CD8-positive, alpha-beta memory T cell (primary cell): ENCODE measurements at places on chromosomes 5 and 9.

GRCh38 chr5:135320718-135321484, 78.1 kb downstream of the MACROH2A1 start:
- DNase-seq = no peak

GRCh38 chr5:96566833-96567587, 95.2 kb upstream of the CAST start:
- DNase-seq = no peak

GRCh38 chr5:134091626-134092121, 22.8 kb upstream of the TCF7 start:
- no peak for DNase-seq

- no peak for DNase-seq
Measured at GRCh38 chr5:14342306-14342705, 199.2 kb downstream of the TRIO start.

DNA sequence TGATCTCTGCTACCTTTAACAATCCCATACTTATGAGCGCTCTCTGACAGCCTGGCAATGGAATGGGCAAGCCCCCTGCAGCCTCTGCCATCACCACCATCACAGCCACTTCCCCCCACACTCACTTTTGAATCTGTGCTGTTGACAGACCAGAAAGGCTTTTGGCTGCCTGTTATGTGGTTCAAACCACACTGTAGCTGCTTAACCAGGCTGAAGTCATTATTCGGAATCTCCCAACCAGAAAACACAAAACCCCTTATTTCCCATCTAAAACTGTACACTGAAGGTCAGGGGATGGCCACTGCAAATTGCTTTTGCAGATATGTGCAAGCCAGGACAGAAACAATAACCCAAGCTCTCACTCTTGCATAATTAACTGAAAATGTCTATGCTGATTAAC, 35.8 kb downstream of the PTCH1 start:
- no peak for DNase-seq
